Activated CD4-positive, CD25-positive, alpha-beta regulatory T cell (primary cell): ENCODE measurements at places on chromosomes 3 and 15.
A peak's percentile ranks its signal among the peaks of the same experiment; 100 is the strongest.

DNA sequence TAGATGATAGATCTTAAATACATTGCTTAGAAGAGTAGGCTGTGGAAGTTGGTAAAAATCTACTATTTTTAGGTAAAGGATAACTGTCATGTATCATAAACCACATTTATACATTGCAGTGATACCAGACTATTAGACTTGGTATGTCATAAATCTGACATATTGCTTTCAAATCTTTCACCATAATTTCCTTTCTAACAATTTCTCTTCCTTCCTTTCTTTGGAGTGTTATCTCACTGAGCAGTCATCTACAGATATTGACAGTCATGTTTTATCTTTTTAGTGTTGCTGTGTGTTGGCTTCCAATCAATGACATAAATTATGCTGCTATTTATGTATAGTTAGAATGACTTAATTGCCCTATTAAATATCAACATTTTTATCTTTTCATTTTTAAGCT is 588.7 kb downstream of the TUSC7 start:
- no peak for DNase-seq

DNA sequence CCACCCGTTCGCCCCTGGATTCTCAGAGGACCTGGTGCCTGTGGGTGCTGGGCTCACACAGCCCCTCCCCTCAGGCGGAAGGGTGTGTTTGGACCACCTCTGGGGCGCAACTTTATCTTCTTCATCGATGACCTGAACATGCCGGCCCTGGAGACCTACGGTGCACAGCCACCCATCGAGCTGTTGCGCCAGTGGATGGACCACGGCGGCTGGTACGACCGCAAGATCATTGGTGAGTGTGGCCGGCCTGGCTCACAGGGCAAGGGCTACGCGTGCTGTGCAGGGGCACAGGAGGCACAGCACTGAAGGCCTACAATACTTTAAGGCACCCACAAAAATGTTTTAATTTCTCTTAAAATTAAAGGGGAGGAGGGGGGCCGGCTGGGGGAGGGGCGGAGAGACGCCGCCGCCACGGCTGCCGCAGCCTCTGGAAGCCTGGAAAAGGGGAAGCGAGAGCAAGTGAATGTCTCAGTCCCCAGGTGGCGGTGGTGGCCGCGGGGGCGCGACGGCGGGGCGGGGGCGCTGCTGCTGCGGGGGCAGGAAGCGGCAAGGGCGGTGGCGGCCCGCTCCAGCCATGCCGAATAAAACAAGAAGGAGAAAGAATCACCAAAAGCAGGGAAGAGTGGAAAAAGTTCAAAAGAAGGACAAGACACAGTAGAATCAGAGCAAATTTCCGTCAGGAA is 56.8 kb downstream of the DNAH1 start:
- peak; percentile 9 for DNase-seq

GRCh38 chr15:40106203-40107161 is 2.2 kb downstream of the BMF start:
- no peak for DNase-seq

- DNase-seq, result no peak
Observed at GRCh38 chr3:185225080-185225479, 28.8 kb downstream of the EHHADH start.

DNA sequence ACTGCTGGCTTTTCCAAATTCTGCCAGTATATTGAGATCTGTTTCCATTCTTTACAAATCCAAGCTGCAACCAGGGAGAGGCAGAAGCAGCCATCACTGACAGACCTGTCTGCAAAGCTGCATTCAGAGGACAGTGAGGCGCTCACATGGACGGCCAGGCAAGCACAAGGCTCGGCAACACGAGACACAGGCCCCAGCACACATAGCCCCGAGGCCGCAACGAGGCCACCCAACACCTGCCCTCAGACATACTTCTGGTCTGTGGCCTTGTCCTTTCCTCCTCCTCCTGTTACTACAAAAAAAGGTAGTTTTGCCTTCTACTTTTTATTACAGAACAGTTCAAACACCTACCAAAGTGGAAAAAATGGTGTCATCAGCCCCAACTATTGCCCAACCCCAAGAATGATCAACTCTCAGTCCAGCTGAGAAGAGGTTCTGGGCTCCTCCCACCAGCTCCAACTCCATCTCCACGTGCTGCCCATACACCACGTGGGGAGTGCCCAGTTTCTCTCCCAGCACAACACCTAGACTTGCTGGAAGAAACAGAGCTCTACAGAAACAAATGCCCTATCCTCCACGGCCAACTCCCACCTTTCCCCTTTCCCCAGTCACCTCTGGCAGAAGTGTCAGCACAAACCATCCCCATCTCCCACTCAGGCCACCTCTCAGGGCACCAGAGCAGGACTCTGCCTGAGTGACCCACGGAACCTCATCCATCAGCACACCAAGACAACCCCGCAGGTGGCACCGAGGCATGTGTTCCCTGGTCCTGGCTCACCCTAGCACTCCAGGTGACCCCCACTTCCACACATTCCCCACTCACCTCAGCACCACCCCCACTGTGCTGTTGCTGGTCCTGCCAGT is 7.4 kb downstream of the ZXDC start:
- no peak for DNase-seq
